HT1080 (cell line): ENCODE measurements at places on chromosomes 11 and 22. TPM values are rescaled to one million over a fixed set of nuclear protein-coding genes. Genes with fewer than 3 reads are reported as not detected.

Gene DBX1
- not detected in 2 replicates for total RNA-seq

- DNase-seq: no peak
Measured at GRCh38 chr11:15985127-15985859, 371.1 kb downstream of the SOX6 start.

GRCh38 chr11:124865902-124866851, 945 bp downstream of the ROBO3 start:
- DNase-seq: no peak

DNA sequence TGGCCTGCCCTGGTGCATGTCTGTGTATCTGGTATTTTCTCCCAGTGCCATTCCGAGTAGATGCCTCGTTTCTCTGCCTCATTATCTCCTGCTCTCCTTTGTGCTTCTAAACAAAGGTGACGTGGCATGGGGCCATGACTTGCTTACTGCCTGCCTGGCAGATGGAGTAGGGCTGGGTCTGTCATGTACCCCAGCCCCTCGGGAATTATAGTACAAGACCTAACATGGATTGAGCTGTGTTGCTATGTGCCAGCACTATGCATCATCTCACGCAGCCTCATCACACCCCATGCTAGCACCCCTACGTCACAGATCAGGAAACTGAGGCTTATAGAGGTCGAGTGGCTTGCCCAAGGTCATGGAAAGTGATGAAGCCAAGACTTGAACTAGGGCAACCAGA, 88.1 kb downstream of the GALNT18 start:
- DNase-seq: no peak

DNA sequence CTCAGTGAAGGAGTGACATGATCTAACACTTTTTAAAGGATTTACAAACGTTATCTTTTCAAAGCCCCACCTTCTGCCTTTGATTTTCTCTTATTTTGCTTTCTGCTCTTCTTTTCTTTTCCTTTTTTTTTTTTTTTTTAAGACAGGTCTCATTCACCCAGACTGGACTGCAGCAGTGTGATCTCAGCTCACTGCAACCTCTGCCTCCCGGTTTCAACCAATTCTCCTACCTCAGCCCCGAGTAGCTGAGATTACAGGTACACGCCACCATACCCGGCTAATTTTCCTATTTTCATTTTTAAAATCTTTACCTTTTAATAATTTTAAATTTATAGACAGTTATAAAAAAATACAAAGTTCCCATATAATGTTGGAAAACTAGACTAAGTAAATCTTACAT, 63.7 kb upstream of the RPS13 start:
- DNase-seq: no peak

Gene SPDYC
- not detected in 2 replicates for total RNA-seq

- DNase-seq: no peak
Measured at GRCh38 chr11:119673759-119674336, 55.2 kb downstream of the NECTIN1 start.

DNA sequence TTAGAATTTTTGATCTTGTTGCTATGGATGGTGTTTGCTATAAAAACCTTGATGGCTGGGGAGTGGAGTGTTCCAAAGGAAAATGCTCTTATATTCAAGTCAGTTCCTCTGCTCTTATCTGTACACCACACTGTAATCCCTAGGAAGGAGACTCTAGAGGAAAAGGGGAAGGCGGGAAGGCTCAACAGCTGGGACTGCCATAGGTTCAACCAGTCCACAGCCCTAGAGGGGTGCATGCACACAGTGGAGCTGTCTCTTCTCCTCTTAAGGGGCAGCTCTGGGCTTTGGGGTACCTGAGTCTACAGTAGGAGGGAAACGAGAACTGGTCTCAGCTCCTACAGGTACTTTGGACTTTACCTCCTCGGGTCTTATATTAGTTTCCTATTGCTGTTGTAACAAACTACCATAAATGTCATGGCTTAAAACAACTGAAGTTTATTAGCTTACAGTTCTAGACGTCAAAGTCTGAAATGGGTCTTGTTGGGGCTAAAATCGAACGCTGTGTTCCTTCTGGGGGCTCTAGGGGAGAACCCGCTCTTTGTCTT, 77.2 kb upstream of the ZBED5 start:
- no peak for DNase-seq

DNA sequence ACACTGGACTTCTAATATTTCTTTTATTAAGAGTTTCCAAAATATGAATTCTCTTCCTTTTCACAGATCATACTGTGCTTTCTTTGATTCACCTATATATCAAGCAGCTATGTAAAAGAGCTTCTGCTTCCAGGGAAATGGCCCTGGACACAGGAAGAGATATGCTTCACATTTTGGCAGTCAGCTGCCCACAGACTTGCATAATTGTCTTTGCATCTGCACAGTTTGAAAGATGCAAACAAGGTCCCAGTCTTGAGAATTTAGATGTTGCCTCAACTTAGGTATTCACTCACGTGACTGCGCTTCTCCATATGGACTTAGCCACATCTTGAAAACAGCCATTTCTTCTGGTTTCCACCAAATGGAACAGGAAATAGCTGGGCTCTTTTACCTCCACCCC, 92.3 kb upstream of the POU2AF2 start:
- no peak for DNase-seq

Gene LZTR1
- total RNA-seq: 33.2 and 35.3 TPM in 2 replicates

Gene LRRN4CL
- total RNA-seq: 0.13 and 0.20 TPM in 2 replicates

- DNase-seq: peak; percentile 89
Measured at GRCh38 chr11:3885855-3886254, 30.4 kb downstream of the STIM1 start.

- no peak for DNase-seq
Measured at GRCh38 chr11:44727114-44727372, 281 bp downstream of the TSPAN18 start.

DNA sequence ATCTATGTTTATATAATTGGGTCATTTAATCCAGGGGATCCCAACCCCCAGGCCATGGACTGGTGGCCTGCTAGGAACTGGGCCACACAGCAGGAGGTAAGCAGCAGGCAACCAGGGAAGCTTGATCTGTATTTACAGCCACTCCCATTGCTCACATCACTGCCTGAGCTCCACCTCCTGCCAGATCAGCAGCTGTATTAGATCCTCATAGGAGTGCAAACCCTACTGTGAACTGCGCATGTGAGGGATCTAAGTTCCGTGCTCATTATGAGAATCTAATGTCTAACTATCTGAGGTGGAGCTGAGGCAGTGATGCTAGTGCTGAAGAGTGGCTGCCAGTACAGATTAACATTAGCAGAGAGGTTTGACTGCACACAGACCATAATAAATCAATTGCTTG, 32.8 kb downstream of the MS4A2 start:
- no peak for DNase-seq

- no peak for DNase-seq
Measured at GRCh38 chr11:128552783-128553661, 34.3 kb downstream of the ETS1 start.

GRCh38 chr11:125315079-125315740, 150.7 kb downstream of the PKNOX2 start:
- DNase-seq: no peak

Gene SMIM35
- not detected in 2 replicates for total RNA-seq

Gene GGTLC2
- not detected in 2 replicates for total RNA-seq

Gene PGR
- total RNA-seq: 0.74 and 0.77 TPM in 2 replicates

Gene MGAT3
- 0.10 TPM in 2 replicates for total RNA-seq

DNA sequence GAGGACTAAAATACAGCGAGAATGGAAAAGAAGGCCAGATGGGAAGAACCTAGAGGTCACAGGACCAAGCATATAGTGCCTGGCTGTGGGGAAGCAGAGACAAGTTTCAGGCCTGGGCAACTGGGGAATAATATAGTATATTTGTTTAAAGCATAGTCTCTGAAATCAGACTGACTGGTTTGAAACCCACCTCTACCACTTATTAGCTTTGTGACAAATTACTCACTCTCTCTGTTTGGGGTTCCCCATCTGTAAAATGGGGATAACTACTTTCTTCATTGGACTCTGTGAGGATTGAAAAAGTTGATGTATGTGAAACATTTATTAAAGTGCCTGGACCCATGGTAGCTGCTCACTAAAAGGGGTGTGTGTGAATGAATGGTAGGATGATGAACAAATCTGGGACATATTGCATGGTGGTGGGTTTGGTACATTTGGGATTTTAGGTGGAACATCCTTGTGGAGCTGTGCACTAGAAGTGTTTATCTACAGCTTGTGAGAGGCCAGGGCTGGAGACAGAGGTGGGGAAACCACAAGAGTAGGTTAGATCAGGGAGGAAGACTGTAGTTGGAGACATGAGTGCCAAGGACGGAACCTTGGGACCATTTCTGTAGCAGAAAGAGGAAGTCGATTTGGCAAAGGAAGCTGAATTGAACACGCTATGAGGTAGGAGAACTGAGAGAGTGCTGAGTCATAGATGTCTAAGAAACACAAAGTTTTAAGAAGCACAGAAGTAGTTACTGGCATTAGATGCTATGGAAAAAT, 52.6 kb downstream of the SWAP70 start:
- peak; percentile 78 for DNase-seq

DNA sequence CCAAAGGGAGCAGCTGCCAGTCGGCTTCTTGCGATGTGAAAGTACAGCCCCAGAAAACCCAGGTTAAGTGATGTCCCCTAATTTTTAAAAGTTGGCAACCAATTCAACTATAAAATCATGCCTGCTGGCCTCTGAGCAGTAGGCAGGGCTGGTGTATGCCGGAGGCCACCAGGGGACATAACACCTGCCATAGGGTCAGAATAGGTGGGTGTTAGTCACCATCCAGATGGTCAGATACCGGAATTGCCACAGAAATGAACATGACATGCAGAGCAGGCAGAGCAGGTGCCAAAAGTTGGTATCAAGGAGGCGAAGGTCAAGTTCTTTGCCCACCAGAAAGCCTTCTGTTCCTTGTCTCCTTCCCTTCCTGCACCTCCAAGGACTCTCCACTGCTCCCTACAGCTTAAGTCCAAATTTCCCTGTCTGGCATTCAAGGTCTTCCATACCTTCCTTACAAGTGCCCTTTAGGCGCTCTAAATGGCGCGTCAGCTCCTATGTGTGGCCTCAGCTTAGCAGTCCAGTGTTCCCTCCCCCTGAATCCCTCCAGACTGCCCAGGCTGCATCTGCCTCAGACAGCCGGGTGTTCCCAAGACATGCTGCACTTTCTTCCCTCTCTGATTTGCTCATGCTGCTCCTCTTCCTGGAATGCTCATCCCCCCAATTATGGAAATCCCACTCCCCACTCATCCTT, 45.1 kb downstream of the PTPRJ start:
- no peak for DNase-seq
